ENCODE measurements at places on chromosomes 16 and 17. TPM values are rescaled to one million over a fixed set of nuclear protein-coding genes. Genes with fewer than 3 reads are reported as not detected.

GRCh38 chr17:46812624-46813318, 5.7 kb downstream of the WNT3 start:
- H3K27ac ChIP-seq = no peak overlapping the region
- no peaks in the 10 kb centered on the region for H3K36me3 ChIP-seq
- H3K27me3 ChIP-seq = peaks cover 57% of the 10 kb centered on the region
- H3K4me1 ChIP-seq = peaks cover 6% of the 10 kb centered on the region
- H3K4me3 ChIP-seq = no peak overlapping the region
- no peak for DNase-seq

DNA sequence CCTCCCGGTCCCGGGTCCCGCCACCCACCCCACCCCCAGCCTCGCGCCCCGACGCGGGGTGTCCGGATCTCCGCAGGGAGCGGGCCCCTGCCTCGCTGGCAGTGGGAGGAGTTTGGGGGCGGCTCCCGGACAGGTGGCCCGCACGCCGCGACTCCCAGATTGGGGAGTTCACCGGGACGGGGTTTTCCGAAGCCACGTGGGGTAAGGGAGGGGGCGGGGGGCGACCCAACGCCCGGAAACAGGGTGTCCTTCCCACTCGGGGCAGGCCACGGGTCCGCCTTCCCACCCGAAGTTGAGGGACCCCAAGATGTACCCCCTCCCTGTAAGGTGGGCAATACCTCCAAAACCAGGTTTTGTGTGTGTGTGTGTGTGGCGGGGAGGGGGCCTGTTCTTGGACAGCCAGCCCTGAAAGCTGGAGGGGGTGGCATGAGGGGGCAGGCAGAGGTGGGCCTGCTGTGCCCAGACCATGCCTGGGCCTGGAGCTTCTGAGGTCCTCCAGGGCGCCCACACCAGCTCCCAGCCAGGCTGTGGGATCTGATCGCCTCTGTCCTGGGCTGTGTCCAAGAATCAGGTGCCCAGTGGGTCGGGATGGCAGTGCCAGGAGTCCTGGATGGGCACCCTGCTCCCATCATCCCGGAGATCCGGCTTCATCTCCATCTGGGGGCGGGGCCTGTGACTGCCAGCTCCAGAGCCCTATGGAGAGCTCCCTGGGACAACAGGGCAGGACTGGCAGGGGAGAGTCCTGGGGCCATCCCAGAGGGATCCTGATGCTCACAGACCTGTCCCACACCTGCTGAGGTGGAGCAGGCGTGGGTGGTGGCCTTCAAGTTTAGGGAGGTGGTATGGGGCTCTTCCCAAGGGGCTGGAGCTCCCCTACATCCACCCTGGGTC, 767 bp downstream of the SYNGR2 start:
- peak; percentile 71 for DNase-seq
- peaks cover 45% of the 10 kb centered on the region for H3K4me1 ChIP-seq
- H3K4me3 ChIP-seq = peak overlapping the region; percentile 76

DNA sequence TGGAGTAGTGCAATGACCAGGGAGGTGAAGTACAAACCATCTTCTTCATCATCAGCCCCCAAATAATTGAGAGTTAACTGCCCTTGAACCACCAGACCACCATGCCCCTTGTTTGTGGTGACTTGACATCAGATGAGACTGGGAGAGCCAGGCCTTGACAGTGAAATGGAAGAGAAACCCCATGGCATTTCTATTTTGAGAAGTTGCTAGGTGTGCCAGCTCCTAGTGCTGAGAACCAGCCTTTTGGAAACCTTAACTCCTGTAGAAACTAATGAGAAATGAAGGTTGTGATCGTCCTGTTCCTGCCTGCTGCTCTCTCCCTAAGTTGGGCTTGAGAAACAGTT, 2.8 kb downstream of the TMEM94 start:
- peaks cover 24% of the 10 kb centered on the region for H3K4me1 ChIP-seq
- H3K27me3 ChIP-seq = no peaks in the 10 kb centered on the region
- H3K27ac ChIP-seq = no peak overlapping the region
- H3K4me3 ChIP-seq = no peak overlapping the region

- peak overlapping the region; percentile 96 for H3K4me3 ChIP-seq
- H3K36me3 ChIP-seq = peaks cover 20% of the 10 kb centered on the region
- DNase-seq = peak; percentile 46
- H3K27ac ChIP-seq = peak overlapping the region; percentile 96
- no peaks in the 10 kb centered on the region for H3K27me3 ChIP-seq
Observed at GRCh38 chr17:47188271-47188875, 722 bp downstream of the CDC27 start.

DNA sequence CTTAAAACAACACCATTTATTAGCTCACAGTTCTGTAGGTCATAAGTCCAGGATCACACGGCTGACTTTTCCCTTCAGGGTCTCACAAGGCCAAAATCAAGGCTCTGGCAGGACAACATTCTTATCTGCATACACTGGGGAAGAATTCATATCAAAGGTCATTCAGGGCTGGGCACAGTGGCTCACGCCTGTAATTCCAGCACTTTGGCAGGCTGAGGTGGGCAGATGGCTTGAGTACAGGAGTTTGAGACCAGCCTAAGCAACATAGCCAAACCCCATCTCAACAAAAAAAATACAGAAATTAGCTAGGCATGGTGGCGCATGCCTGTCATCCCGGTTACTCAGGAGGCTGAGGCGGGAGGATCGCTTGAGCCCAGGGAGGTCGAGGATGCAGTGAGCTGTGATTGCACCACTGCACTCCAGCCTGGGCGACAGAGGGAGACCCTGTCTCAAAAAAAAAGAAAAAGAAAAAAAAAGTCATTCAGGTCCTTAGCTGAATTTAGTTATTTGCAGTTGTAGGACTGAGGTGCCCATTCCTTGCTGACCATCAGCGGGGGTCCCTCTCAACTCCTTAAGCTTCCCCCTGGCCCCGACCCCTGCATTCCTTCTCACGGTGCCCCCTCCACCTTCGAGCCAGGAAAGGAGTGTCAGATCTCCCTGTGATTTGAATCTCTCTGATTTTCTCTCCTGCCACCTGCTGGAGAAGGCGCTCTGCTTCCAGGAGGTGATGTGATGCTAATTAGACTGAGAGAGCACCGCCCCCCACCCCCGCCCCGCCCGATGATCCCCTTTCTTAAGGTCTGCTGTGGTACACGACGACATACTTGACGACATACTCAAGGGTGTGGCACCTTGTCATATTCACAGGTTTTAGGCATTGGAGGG, 91.8 kb upstream of the CLEC18A start:
- no peak overlapping the region for H3K27ac ChIP-seq
- H3K4me1 ChIP-seq = peaks cover 9% of the 10 kb centered on the region
- no peaks in the 10 kb centered on the region for H3K27me3 ChIP-seq

DNA sequence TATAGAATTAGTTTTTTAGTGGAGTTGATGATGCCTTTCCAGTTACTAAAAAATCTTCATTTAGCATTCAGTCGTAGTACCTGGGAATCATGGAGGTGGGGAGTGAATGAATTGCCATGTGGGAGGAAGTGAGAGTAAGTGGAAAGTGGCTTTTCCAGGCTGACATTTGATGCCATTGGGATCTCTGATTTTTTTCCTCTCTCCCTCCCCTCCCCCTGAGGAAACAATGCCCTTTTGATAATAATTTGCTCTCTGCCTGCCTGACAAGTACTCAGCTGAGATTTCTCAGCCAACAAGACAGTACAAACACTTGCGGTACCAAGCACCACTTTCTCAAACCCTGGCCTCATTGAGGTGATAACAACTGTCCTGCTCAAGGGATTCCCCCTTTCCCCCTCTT, 2.2 kb downstream of the UBE2Z start:
- peak overlapping the region; percentile 92 for H3K4me3 ChIP-seq
- H3K27ac ChIP-seq = peak overlapping the region; percentile 95
- no peak for DNase-seq
- peaks cover 59% of the 10 kb centered on the region for H3K36me3 ChIP-seq
- no peaks in the 10 kb centered on the region for H3K27me3 ChIP-seq
- peaks cover 59% of the 10 kb centered on the region for H3K4me1 ChIP-seq

DNA sequence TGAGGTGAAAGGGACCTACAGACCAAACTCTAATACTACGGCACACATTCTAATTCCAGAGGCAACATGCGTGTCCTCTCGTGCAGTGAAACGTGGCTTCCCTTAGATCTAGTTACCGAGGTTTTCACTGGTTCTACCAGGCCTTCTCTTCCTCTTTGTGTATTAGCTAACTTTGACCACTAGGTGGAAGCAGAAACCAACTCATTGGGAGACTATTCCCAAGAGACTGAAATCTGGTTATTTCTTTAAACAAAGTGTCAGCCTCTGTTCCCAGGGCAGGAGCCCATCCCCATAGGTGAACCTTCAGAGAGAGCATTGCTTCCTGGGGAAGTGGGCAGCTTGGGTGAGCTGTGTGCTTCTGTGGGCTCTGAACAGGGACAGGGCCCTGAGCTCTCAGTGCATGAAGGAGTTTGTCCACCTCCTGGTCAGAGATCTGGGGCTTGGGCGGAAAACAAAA, 19.7 kb upstream of the RCVRN start:
- DNase-seq = no peak
- no peak overlapping the region for H3K4me3 ChIP-seq
- H3K4me1 ChIP-seq = no peaks in the 10 kb centered on the region
- no peaks in the 10 kb centered on the region for H3K27me3 ChIP-seq
- no peaks in the 10 kb centered on the region for H3K36me3 ChIP-seq
- H3K27ac ChIP-seq = no peak overlapping the region

- no peak for DNase-seq
- H3K27ac ChIP-seq = peak overlapping the region; percentile 20
- no peaks in the 10 kb centered on the region for H3K4me1 ChIP-seq
- H3K4me3 ChIP-seq = no peak overlapping the region
Observed at GRCh38 chr17:5536866-5537650, 47.3 kb downstream of the NLRP1 start.

GRCh38 chr16:49836668-49837067, 19.2 kb downstream of the ZNF423 start:
- H3K27me3 ChIP-seq = peaks cover 23% of the 10 kb centered on the region
- DNase-seq = no peak
- H3K27ac ChIP-seq = no peak overlapping the region
- no peak overlapping the region for H3K4me3 ChIP-seq

- H3K27ac ChIP-seq = no peak overlapping the region
- H3K4me3 ChIP-seq = no peak overlapping the region
Observed at GRCh38 chr16:54817432-54817831, 113.2 kb upstream of the IRX5 start.

DNA sequence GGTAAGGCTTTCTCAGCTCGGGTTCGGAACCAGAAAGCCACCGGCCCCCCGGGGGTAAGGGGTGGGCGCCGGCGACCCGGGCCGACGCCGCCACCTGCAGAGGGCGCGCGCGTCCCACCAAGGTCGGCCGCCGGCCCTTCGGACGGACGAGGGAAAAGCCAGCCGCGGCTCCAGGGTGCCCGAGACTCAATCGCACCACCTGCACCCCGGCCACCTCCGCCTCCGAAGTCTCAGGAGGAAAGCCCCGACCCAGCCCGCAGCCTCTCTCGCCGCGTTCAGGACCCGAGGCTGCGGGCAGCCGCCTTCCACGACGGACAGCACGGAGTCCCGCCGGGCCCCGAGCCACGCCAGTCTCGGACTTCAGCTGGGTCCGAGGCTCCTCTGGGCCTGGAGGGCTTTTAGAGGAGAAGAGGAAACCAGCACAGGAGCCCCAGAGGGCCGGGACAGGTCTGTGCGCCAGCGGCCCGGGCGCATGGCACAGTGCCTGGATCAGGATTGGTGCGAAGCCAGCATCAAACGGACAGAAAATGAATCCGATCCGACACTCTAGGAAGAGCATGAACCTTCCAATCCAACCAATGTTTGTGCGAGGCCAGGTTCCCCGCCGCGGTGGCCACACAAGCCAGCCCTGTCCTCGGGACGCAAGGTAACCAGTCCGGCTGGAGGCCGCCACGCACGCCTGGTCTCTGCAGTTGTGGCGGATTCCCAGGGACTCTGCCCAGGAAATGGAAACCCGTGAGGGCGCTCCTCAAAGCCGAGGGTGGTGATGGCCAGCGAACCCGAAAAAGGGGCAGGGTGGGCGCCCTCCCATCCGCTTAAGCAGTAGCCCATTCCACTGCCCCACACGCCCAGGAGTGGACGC, 6.7 kb downstream of the CBX8 start:
- H3K27ac ChIP-seq = no peak overlapping the region
- no peaks in the 10 kb centered on the region for H3K36me3 ChIP-seq
- DNase-seq = no peak
- peaks cover 7% of the 10 kb centered on the region for H3K4me1 ChIP-seq

DNA sequence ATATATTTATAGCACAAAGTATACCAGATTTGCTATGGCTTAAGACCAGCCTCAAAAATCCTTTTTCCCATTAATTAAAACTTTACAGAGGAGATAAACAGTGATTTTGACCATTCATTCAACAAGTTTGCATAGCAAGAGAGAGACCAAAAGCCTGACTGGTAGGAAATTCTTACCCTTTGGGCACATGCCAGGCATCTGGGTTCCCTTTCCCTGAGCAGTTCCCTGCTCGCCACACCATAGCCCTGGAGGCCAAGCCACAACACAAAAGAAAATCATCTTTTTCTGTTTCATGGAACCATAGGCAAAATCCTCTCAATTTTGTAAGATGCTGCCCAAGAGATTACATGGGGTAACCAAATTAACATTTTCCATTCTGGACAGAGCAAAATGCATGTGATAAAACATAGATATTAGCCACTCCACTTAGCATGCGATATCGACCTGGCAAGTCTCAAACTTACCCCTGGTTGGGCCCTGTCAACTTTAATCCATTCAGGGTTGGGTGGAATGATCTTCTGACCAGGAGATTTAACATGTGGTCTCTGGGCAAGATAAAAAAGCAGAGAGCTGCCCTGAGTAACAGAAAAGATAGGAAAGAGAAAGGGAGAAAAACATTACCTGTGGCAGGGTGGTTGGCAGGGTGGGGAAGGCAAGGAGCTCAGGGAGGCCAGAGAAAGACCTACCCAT, 57.6 kb upstream of the B4GALNT2 start:
- no peak overlapping the region for H3K4me3 ChIP-seq
- no peaks in the 10 kb centered on the region for H3K36me3 ChIP-seq
- peaks cover 8% of the 10 kb centered on the region for H3K27me3 ChIP-seq
- H3K27ac ChIP-seq = no peak overlapping the region
- no peak for DNase-seq
- no peaks in the 10 kb centered on the region for H3K4me1 ChIP-seq

DNA sequence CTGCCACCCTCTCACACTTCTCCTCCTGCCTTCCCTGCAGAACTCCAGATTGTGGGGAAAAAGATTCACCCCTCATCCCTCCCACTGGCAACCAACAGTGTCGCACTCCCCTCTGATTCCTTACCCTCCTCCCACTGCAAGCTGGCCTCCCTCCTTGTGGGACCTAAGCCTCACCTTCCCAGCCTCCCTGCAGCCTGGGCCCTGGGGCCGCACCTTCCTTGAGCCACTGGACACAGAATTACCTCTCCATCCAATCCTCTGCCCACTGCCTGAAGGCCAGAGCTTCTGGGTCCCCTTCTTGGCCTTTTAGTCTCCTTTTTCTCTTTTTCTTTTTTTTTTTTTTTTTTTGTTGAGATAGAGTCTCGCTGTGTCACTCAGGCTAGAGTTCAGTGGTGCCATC, 33.9 kb downstream of the NGFR start:
- DNase-seq = no peak
- H3K36me3 ChIP-seq = no peaks in the 10 kb centered on the region
- no peaks in the 10 kb centered on the region for H3K4me1 ChIP-seq
- no peak overlapping the region for H3K27ac ChIP-seq
- peaks cover 11% of the 10 kb centered on the region for H3K27me3 ChIP-seq
- H3K4me3 ChIP-seq = no peak overlapping the region

- no peaks in the 10 kb centered on the region for H3K36me3 ChIP-seq
- no peak overlapping the region for H3K4me3 ChIP-seq
- peaks cover 19% of the 10 kb centered on the region for H3K4me1 ChIP-seq
- peak; percentile 83 for DNase-seq
- no peaks in the 10 kb centered on the region for H3K27me3 ChIP-seq
Observed at GRCh38 chr17:27879987-27880608, 13.1 kb downstream of the LYRM9 start.

The SLC43A2 gene
- total RNA-seq = 5.6 TPM

The KLHL11 gene
- 19.2 TPM for total RNA-seq

The TP53TG3C gene
- not detected for total RNA-seq

The HMOX2 gene
- total RNA-seq = 64.7 TPM

The KRTAP1-5 gene
- total RNA-seq = not detected

The CDK5R1 gene
- total RNA-seq = 10.2 TPM

The CD300A gene
- 2.2 TPM for total RNA-seq
